ENCODE measurements at places on chromosomes 3 and 15. TPM values are rescaled to one million over a fixed set of nuclear protein-coding genes. Genes with fewer than 3 reads are reported as not detected.

TMEM41A gene
- 22.0 TPM for total RNA-seq

ACKR2 gene
- not detected for total RNA-seq

UTS2B gene
- not detected for total RNA-seq

TP63 gene
- total RNA-seq, result 0.89 TPM

TNNC1 gene
- total RNA-seq, result 3.9 TPM

GPR62 gene
- not detected for total RNA-seq

NEK10 gene
- total RNA-seq, result 3.9 TPM

ADAMTS17 gene
- 8.2 TPM for total RNA-seq

GRCh38 chr3:108296239-108296638 is at the start of gene HHLA2:
Gene HHLA2, plus strand, starts transcription at chr3:108296548. Its CDS starts 55,266 bp downstream, at chr3:108351814.
- peaks cover 20% of the 10 kb centered on the region for H3K4me1 ChIP-seq
- H3K4me3 ChIP-seq, result no peak within 1 kb of the TSS
- H3K36me3 ChIP-seq, result no peaks in the 10 kb centered on the region
- H3K27me3 ChIP-seq, result no peaks in the 10 kb centered on the region
- DNase-seq, result no peak

GRCh38 chr15:58185439-58185838 is 47.3 kb downstream of the AQP9 start:
- H3K27ac ChIP-seq, result no peak overlapping the region
- no peaks in the 10 kb centered on the region for H3K36me3 ChIP-seq
- no peak for DNase-seq
- peaks cover 9% of the 10 kb centered on the region for H3K27me3 ChIP-seq

- H3K27ac ChIP-seq, result no peak overlapping the region
- H3K4me3 ChIP-seq, result no peak overlapping the region
- peaks cover 13% of the 10 kb centered on the region for H3K4me1 ChIP-seq
- DNase-seq, result no peak
- H3K27me3 ChIP-seq, result peaks cover 13% of the 10 kb centered on the region
- no peaks in the 10 kb centered on the region for H3K36me3 ChIP-seq
Observed at GRCh38 chr3:171812811-171813210, 2.5 kb upstream of the PLD1 start.

- no peak overlapping the region for H3K27ac ChIP-seq
- H3K36me3 ChIP-seq, result peaks cover 11% of the 10 kb centered on the region
- no peak for DNase-seq
- no peak overlapping the region for H3K4me3 ChIP-seq
- no peaks in the 10 kb centered on the region for H3K27me3 ChIP-seq
Observed at GRCh38 chr15:33866101-33866737, 102.1 kb upstream of the CHRM5 start.

GRCh38 chr3:11509173-11510000 is 134.3 kb downstream of the VGLL4 start:
- no peaks in the 10 kb centered on the region for H3K27me3 ChIP-seq
- no peak for DNase-seq
- no peaks in the 10 kb centered on the region for H3K36me3 ChIP-seq
- H3K4me1 ChIP-seq, result no peaks in the 10 kb centered on the region

- no peak overlapping the region for H3K27ac ChIP-seq
- H3K4me1 ChIP-seq, result no peaks in the 10 kb centered on the region
- no peaks in the 10 kb centered on the region for H3K36me3 ChIP-seq
- no peak overlapping the region for H3K4me3 ChIP-seq
- peaks cover 20% of the 10 kb centered on the region for H3K27me3 ChIP-seq
- no peak for DNase-seq
Observed at GRCh38 chr3:151327571-151328198, 1.7 kb downstream of the P2RY13 start.

DNA sequence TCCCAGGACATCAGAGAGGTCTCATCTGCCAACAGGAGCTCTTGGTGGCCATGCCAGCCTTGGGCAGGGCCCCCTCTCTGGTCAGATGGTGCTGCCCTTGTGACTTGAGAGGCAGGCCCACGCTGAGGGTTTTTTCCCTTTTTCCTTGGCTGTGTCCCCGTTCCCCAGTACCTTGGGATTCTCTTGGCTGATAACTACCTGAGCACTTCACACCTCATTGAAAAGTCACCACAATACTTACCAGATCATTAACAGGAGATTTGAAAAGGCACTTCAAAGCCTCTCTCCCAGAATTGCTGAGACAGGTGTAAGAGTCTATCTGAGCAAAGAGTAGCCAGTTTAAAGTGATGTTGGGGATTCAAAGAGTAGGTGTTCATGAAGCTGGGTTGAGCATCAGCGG is 15.1 kb upstream of the TMEM158 start:
- no peaks in the 10 kb centered on the region for H3K4me1 ChIP-seq
- H3K36me3 ChIP-seq, result no peaks in the 10 kb centered on the region
- H3K4me3 ChIP-seq, result no peak overlapping the region
- DNase-seq, result no peak
- no peak overlapping the region for H3K27ac ChIP-seq

- H3K36me3 ChIP-seq, result peaks cover 23% of the 10 kb centered on the region
- DNase-seq, result no peak
- H3K4me3 ChIP-seq, result no peak overlapping the region
- H3K27ac ChIP-seq, result no peak overlapping the region
Observed at GRCh38 chr3:134180761-134181160, 69.9 kb downstream of the RYK start.

- no peak for DNase-seq
- H3K4me3 ChIP-seq, result no peak overlapping the region
- no peaks in the 10 kb centered on the region for H3K27me3 ChIP-seq
- no peak overlapping the region for H3K27ac ChIP-seq
- no peaks in the 10 kb centered on the region for H3K36me3 ChIP-seq
Observed at GRCh38 chr15:68681836-68682235, 103.0 kb downstream of the CORO2B start.

DNA sequence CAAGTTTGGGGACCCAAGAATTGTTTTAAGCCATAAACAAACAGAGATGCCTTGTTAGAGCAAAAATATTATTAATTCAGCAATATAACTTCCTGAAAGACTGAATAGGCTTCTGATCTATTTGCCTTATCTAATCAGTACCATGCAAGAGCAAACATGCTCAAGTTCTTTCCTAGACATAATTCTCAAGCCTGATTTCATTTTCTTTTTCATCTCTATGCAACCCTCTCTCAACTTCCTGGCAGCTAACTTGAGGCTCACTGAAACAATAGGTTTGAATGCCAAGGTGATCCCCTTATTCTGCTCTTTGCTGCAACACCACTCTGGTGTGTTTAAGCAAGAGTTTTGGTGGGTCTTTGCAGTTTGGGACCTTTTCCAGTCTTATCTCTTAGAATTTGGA is 230.9 kb upstream of the CD96 start:
- H3K4me3 ChIP-seq, result peak overlapping the region; percentile 27
- DNase-seq, result no peak
- H3K4me1 ChIP-seq, result peaks cover 27% of the 10 kb centered on the region

DNA sequence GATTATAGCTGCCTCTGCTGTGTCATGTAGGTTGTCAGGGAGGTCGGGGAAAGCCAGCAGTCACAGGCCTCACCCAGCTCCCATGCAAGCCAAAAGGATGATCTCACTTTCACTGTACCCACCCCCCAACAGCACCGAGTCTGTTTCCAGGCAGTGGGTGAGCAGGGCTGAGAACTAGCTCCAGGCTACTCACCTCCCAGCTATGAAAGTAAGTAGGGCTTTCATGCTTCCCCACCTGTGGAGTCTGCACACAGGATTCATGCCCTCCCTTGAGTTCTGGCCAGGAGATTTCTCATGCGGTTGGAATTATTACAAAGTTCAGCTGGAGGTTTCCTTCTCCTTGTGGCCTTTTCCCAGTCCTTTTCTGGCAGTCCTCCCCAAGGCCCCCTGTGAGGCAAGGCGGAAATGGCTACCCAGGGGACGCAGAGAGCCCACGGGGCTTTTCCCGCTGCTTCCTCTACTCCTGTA is 356.2 kb downstream of the SV2B start:
- no peak overlapping the region for H3K4me3 ChIP-seq
- H3K27ac ChIP-seq, result no peak overlapping the region
- no peaks in the 10 kb centered on the region for H3K36me3 ChIP-seq

- DNase-seq, result no peak
- H3K4me3 ChIP-seq, result no peak overlapping the region
- H3K27ac ChIP-seq, result no peak overlapping the region
- no peaks in the 10 kb centered on the region for H3K36me3 ChIP-seq
Observed at GRCh38 chr3:55690177-55690576, 203.1 kb upstream of the WNT5A start.

DNA sequence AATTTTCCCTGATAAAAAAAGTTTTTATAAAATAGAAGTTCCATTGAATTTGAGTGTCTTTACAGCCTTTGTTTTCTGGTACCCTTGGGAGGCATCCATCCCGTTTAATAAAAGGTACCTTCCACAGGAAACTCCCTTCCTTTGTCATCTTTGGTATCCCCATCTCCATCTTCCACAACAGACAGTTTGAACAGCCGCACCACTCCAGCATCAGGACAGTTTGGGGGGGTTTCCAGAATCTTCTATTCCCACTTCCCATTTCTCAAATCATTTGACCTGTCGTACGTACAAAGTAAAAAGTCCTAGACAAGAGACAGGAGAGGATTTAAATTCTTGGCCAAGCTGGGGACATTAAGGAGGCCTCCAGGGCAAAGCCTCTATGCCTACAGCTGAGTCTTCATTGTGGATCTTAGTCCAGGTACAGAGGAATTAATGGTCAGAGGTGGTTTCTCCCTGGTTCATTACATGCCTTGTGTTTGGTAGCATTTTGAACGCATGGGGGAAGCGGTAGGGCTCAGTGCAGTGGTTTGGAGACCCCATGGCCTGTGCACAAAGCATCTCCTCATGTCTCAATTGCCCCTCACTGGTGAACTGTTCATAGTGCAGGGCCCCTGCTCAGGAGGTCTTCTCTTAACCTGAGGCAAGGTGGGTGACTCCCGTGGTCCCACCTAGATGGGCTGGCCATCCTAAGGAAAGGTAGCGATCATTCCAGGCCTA is 19.4 kb upstream of the BCL2A1 start:
- H3K27ac ChIP-seq, result no peak overlapping the region
- H3K36me3 ChIP-seq, result no peaks in the 10 kb centered on the region
- H3K27me3 ChIP-seq, result no peaks in the 10 kb centered on the region
- no peak for DNase-seq

DNA sequence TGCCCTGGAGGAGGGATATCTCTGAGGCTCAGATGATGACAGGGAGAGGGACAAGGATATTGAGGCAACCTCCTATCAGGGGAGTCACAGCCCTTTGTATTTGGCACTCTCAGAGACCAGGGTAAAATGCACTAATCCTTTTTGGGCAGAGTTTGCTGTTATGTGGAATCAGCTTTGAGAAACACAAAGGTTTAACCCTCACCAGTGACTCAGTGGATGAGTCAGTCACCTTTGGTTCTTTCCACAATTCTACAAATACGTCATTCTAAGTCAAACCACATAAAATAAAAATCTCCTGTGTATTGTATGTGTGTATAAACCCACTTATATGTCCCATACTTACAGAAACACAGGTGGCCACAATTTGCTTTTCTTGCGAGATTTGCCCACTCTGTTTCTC is 5.1 kb downstream of the LSAMP start:
- no peak for DNase-seq
- no peaks in the 10 kb centered on the region for H3K27me3 ChIP-seq
- no peak overlapping the region for H3K27ac ChIP-seq
- no peaks in the 10 kb centered on the region for H3K4me1 ChIP-seq
- H3K4me3 ChIP-seq, result no peak overlapping the region
